Thoracic aorta (tissue), 2 donors: ENCODE measurements at places on chromosomes 7 and 10. TPM values are rescaled to one million over a fixed set of nuclear protein-coding genes. Genes with fewer than 3 reads are reported as not detected.

DNA sequence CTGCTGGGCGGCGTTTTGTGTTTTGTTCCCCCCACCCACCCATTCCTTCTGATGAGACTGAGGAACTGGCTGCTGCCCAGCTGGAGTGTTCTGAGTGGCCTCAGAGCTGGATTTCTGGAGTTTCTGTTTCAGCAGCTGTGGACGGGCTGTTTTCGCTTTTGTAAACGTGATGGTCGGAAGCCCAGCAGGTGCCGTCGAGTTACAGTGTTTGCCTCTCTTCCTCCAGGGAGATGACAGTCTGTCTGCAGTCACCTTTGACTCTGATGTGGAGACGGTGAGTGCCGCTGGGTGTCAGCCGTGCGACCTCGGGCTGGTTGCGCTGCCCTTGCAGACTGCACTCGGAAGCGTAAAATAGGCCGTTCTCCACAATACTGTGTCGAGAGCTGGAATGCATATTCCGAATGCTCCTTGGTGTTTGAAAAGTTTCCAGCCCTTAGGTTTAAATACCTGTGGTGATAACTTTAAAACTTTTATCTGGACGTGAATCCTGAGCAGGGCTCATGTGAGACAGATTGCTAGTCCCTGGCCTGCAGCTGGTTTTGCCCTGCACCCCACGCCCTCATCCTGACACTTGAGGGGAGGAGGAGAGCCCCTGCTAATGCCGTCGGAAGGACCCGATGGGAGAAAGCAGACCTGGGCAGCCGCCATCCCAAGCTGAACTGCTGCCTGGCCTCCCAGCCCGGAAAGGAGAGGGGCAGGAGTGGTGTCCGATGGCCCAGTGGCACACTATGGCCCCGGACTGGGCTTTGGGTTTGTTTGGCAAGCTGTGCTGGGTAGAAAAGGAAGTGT is 8.3 kb downstream of the IQCE start:
- no peak overlapping the region for H3K27ac ChIP-seq
- H3K36me3 ChIP-seq = peaks cover 2% of the 10 kb centered on the region
- DNase-seq = no peak
- no peaks in the 10 kb centered on the region for H3K4me1 ChIP-seq
- no peak overlapping the region for H3K4me3 ChIP-seq
- H3K27me3 ChIP-seq = no peaks in the 10 kb centered on the region

GRCh38 chr7:116429986-116430619 is 69.4 kb upstream of the CAV2 start:
- H3K4me1 ChIP-seq = peaks cover 16% of the 10 kb centered on the region
- no peak for DNase-seq
- H3K4me3 ChIP-seq = no peak overlapping the region
- no peaks in the 10 kb centered on the region for H3K36me3 ChIP-seq
- H3K27me3 ChIP-seq = no peaks in the 10 kb centered on the region

DNA sequence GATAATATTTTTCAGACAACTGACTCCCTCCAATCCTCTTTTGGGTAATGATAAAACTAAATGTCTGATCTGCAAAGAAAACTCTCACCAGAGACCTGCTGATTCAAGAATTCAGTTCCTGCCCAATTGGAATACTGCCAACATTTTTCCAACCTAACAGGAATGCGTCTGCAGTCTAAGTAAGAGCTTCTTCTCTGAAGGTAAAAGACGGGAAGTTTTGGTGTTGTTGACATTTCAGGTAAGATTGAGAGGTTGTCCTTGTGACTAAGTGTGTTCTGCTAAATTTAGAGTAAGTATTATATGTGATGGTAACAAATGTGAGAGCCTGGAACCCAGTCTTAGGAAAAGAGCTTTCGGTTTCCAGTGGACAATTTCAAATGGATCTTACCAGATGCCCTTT is 17.6 kb downstream of the IFIT5 start:
- H3K27me3 ChIP-seq = no peaks in the 10 kb centered on the region
- DNase-seq = no peak
- H3K4me1 ChIP-seq = no peaks in the 10 kb centered on the region
- no peak overlapping the region for H3K4me3 ChIP-seq
- H3K36me3 ChIP-seq = no peaks in the 10 kb centered on the region
- H3K27ac ChIP-seq = no peak overlapping the region

- no peak overlapping the region for H3K27ac ChIP-seq
- DNase-seq = no peak
- no peaks in the 10 kb centered on the region for H3K4me1 ChIP-seq
- no peaks in the 10 kb centered on the region for H3K27me3 ChIP-seq
These were observed 36.8 kb downstream of the COL28A1 start for GRCh38 chr7:7498856-7499255.

Gene SLC18A3
- not detected for total RNA-seq

DNA sequence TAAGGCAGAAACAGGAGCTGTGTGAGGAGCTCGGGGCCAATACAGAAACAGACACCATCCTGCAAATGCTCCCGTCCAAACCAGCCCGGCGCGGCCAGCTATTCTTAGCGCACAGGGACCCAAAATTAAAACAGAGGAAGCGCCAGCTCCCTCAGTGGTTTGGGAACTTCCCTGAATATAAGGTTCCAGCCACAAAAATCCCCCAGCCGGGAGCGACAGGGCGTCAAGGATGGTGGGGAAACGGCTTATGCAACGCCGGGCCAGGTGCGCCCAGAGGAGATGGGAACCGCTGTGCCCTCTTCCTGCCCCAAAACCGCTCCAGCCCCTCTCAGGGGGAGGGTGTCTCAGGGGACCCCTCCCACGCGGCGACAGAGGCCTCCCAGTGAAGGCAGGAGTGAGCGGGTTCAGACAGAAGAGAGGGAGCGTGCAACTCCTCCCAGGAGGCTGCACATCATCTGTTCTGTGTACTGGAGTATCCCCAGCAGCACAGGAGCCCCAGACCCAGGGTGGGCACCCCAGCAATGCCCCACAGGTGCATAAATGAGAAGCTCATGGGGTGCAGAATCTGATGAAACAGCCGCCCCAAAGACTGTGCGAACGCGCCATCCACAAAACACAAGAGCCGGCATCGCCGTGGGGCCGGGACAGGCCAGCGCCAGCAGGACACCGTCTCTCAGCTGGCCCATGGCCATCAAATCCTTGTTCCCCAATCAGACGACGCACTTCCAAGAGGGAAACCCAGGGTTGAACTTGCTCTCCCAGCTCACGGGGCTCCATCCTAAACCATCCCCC is 73.9 kb upstream of the PDGFA start:
- peak overlapping the region; percentile 66 for H3K27ac ChIP-seq
- peak overlapping the region; percentile 52 for H3K4me3 ChIP-seq

Gene OR13A1
- 0.85 TPM for total RNA-seq

Gene WNT8B
- total RNA-seq = not detected

GRCh38 chr7:50869108-50869725 is 86.5 kb upstream of the GRB10 start:
- H3K27me3 ChIP-seq = no peaks in the 10 kb centered on the region
- H3K36me3 ChIP-seq = no peaks in the 10 kb centered on the region
- peaks cover 24% of the 10 kb centered on the region for H3K4me1 ChIP-seq
- peak overlapping the region; percentile 17 for H3K4me3 ChIP-seq
- H3K27ac ChIP-seq = peak overlapping the region; percentile 5
- no peak for DNase-seq

- H3K27me3 ChIP-seq = no peaks in the 10 kb centered on the region
- no peaks in the 10 kb centered on the region for H3K36me3 ChIP-seq
- no peak overlapping the region for H3K27ac ChIP-seq
- no peak for DNase-seq
- H3K4me3 ChIP-seq = no peak overlapping the region
These were observed 16.8 kb downstream of the VIM start for GRCh38 chr10:17244700-17245365.

Gene RADIL
- 6.7 TPM for total RNA-seq

- peak overlapping the region; percentile 92 for H3K27ac ChIP-seq
- no peaks in the 10 kb centered on the region for H3K27me3 ChIP-seq
- no peaks in the 10 kb centered on the region for H3K36me3 ChIP-seq
These were observed 147.0 kb upstream of the CELF2 start for GRCh38 chr10:10870523-10871241.

Gene GIMAP2
- total RNA-seq = 18.0 TPM

DNA sequence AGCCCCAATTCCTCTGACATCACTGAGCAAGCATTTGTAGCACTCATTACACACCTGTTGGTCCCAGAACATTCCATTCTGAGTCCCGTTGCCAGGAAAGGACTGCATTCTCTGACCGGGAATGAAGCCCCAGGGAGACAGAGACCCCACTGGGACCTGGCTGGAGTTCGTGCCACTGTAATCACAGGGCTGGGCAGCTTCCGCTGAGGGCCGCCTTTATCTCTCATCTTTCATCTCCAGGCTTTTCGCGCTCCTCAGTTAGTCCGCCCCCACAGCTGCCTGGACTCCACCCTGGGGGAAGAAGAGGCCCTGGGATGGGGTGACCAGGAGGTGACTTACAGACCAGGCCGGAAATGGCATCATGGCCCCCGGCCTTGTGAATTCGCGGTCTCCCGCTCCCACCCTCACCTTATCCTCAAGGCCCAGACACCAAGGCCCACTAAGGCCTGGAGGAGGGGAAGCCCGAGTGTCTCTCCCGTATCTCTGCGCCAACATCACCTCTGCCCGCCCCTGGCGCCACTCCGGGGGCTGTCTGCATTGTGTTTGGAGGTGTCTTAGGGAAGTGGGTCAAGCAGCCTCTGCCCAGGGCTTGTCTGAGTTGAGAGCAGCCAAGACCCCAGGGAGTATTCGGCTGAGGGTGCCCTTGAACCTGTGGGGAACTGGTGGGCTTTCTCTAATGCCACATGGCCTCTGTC is 75.4 kb downstream of the PROSER2 start:
- no peaks in the 10 kb centered on the region for H3K27me3 ChIP-seq
- DNase-seq = no peak
- H3K36me3 ChIP-seq = no peaks in the 10 kb centered on the region
- H3K4me3 ChIP-seq = no peak overlapping the region

- no peak overlapping the region for H3K27ac ChIP-seq
- no peaks in the 10 kb centered on the region for H3K4me1 ChIP-seq
- H3K4me3 ChIP-seq = no peak overlapping the region
- no peaks in the 10 kb centered on the region for H3K36me3 ChIP-seq
- no peaks in the 10 kb centered on the region for H3K27me3 ChIP-seq
These were observed 75.8 kb downstream of the LSMEM1 start for GRCh38 chr7:112556633-112557032.

GRCh38 chr10:8130973-8131911 is 76.8 kb downstream of the GATA3 start:
- no peak overlapping the region for H3K4me3 ChIP-seq
- no peaks in the 10 kb centered on the region for H3K36me3 ChIP-seq
- H3K27ac ChIP-seq = no peak overlapping the region
- no peaks in the 10 kb centered on the region for H3K27me3 ChIP-seq

DNA sequence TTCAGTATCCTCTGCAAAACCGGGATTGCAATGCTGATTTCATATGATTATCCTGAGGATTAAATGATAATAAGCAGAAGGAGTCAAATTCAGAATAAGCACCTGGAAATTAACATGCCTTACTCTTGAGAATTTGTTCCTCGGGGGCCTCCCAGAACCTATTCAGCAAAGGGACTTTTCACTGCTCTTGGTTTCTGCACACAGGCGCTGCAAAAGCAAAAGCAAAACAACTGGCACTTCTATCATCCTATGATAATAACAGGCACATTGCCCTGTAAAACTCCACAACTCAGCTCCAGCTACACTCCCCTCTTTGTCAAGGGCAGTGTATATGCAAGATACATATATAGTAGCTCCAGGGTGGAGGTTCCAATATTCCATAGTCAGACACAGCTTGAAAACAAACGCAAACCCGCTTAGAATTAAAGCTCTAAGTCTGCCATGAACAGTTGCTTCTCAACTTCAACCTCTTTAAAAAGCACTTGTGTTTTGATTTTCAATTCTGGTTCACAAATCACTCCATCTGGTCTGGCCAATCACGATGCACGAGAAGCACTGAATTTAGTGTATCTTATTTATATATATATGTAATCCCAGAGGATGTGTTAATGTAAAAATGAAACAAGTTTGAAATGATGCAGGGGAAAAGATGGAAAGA is 119.9 kb upstream of the PTER start:
- no peak overlapping the region for H3K4me3 ChIP-seq
- H3K4me1 ChIP-seq = no peaks in the 10 kb centered on the region
- DNase-seq = no peak
- H3K27me3 ChIP-seq = no peaks in the 10 kb centered on the region
- no peaks in the 10 kb centered on the region for H3K36me3 ChIP-seq

GRCh38 chr10:64571056-64571455 is 1049.9 kb downstream of the REEP3 start:
- no peaks in the 10 kb centered on the region for H3K27me3 ChIP-seq
- no peak for DNase-seq
- H3K36me3 ChIP-seq = no peaks in the 10 kb centered on the region
- no peak overlapping the region for H3K27ac ChIP-seq
- H3K4me1 ChIP-seq = peaks cover 12% of the 10 kb centered on the region

- no peak overlapping the region for H3K27ac ChIP-seq
- H3K4me3 ChIP-seq = no peak overlapping the region
- no peaks in the 10 kb centered on the region for H3K36me3 ChIP-seq
- peaks cover 23% of the 10 kb centered on the region for H3K4me1 ChIP-seq
- no peak for DNase-seq
These were observed 474.6 kb upstream of the FZD8 start for GRCh38 chr10:36116731-36117130.

DNA sequence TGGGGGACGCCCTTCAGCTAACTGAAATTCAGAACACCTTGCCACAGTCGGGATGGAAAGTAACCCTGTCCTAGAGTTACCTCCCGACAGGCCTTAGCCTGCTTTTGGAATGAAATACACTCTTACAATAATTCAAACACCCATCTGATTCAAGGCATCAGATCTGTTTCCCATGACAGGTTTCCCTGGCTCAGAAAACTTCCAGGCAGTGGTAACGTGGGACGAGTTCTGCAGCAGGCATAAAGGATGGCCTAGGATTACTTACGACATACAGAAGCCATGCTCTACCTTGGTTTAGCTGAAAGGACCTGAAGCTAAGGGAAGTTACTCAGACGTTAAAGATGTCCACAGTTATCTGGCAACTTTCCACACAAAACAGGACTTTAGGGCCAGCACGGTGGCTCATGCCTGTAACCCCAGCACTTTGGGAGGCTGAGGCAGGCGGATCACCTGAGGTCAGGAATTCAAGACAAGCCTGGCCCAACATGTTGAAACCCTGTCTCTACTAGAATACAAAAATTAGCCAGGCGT is 5.0 kb downstream of the PAXIP1 start:
- no peak for DNase-seq
- H3K36me3 ChIP-seq = peaks cover 13% of the 10 kb centered on the region
- no peak overlapping the region for H3K27ac ChIP-seq
- no peaks in the 10 kb centered on the region for H3K27me3 ChIP-seq
- no peak overlapping the region for H3K4me3 ChIP-seq

DNA sequence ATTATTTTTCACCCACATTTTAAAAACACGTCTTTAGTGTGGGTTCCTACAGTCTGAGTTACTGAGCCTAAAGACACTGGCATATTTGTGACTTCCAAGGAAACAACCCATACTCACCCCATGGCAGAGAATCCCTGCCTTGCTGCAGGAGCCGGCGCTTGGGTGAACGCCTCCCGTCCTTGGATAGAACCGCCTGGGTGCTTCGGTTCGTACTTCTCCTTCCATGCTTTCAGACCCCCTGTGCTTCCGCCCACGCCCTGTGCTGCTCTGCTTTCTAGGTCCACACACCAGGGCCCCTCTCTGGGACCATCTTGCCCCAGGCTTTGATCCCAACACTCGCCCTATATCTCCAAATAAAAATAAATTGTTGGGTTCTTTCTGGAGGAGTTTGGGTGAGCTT is 125.8 kb downstream of the PTPRN2 start:
- DNase-seq = no peak
- H3K27ac ChIP-seq = no peak overlapping the region
- H3K4me3 ChIP-seq = no peak overlapping the region
- H3K36me3 ChIP-seq = no peaks in the 10 kb centered on the region
- H3K4me1 ChIP-seq = no peaks in the 10 kb centered on the region
- no peaks in the 10 kb centered on the region for H3K27me3 ChIP-seq
